Activated naive CD4-positive, alpha-beta T cell treated with Interleukin-2 at 50 U/mL for 16 hours (primary cell): ENCODE measurements at places on chromosomes 7 and 10.

DNA sequence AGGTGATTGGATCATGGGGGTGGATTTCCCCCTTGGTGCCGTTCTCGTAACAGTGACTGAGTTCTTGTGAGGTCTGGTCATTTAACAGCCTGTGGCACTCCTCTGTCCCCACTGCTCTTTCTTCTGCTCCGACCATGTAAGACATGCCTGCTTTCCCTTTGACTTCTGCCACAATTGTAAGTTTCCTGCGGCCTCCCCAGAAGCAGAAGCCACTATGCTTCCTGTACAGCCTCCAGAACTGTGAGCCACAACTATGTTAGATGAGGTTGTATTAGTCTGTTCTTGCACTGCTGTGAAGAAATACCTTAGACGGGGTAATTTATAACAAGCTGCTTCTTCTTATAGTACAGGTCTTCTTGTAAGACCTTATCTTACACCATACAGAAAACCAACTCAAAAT, 241.7 kb upstream of the KLF14 start:
- no peak for DNase-seq

DNA sequence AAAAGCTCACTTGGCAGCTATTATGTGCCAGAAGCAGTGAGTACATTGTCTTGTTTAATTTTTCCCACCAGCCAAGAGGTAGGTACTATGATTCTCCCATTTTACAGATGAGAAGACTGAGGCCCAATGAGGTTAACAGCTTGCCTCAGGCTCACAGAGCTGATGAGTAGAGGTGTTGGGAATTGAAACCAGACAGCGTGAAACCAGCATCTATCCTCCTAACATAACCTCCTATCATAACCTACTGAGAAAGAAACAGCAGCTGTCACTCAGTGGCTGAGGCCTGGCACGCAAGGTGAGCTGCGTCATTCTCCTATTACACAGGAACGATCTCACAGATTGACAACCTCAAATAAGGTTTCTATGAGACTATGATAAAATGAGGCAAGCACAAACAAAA, 6.2 kb downstream of the PYROXD2 start:
- no peak for DNase-seq

- no peak for DNase-seq
Observed at GRCh38 chr7:29342761-29343160, 148.2 kb downstream of the CHN2 start.

GRCh38 chr10:131888186-131888604, 12.6 kb upstream of the PPP2R2D start:
- DNase-seq: no peak

DNA sequence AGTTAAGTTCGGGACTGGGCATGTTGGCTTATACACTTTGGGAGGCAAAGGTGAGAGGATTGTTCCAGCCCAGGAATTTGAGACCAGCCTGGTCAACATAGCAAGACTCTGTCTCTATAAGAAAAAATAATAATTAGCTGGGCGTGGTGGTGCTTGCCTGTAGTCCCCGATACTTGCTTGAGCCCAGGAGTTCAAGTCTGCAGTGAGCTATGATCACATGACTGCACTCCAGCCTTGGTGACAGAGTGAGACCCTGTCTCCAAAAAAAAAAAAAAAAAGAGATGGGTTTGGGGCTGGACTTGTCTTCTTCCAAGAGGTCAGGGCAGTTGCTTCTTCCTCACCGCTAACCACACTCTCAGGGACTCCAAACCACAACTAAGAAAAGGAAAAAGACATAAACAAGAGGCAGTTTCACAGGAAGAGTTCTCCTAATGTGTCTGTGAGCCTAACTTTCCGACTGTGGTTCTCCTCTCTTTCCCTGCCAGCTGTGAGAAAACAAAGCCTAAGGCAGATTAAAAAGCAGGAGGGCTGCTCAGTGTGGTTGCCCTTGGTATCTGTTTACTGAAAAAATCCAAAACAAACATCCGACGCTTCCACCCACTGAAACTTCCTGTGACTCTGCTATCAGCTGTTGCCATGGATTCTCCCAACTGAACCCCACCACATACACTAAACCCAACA, 2.4 kb upstream of the SERPINE1 start:
- no peak for DNase-seq

DNA sequence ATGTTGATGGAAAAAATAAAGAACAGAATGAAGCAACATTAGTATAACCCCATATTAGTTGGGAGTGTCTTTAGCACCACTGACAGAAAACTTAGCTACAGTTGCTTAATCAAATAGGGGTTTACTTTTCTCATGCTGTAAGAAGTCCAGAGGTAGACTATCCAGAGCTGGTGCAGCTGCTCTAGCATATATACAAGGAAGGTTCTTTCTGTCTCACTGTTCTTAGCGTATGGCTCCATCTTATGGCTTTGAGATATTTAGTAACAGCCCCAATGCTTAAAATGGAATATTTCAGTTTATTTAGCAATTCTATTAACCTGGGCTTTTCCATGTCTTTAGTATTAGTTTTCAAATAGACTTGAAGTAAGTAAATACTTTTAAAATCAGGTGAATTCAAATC, 15.2 kb upstream of the WNT2 start:
- DNase-seq: no peak

- DNase-seq: no peak
Observed at GRCh38 chr7:111175908-111176441, 85.0 kb downstream of the LRRN3 start.

DNA sequence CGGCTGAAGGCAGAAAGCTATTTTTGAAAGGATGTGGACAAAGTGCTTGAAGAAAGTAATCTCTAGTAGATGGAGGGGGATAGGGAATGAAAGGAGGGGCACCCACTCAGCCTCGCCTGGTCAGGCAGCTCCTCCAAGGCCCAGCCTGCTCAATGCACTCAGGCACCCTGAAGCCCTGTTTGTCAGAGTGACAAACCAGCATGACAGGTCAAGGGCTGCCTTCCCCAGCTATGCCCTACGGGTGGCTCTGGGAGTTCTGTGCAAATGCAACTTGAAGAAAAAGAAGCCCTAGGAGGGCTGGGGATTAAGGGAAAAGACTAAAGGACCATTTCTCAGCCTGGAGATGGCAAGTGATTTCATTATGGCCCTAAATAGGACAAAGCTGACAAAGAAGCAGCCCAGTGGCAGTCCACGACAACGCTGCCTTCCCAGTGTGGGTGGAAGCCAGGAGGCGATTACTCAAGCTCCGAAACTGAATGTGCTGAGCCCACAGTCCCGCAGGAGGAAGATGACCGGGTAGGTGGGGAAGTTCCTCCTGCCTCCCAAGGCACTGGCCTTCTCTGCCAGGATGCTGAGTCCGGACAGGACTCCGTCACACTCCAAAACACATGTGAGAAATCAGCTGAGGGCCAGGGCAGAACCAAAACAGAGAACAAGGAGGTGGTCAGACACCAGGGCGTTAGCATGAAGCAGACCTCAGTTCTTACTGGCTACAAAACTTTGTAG, 16.3 kb downstream of the LIPA start:
- DNase-seq: no peak

DNA sequence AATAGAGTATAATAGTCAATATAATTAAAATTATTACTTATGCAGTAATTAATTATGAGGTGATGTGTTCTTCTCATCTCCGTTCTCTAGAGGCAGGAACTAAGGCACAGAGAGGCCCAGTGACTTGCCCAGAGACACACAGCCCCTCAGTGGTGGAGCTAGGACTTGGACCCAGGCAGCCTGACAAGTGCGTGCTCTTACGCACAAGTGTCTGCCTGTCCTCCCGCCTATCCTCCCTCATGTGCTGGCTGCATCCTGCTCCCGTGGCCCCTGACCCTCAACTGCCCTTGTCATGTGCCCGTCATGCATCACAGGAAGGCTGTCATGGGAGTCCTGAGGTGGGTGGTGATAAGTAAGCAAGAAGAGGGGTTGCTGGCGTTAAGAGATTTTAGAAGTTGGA, 14.3 kb downstream of the IL2RA start:
- DNase-seq: no peak

DNA sequence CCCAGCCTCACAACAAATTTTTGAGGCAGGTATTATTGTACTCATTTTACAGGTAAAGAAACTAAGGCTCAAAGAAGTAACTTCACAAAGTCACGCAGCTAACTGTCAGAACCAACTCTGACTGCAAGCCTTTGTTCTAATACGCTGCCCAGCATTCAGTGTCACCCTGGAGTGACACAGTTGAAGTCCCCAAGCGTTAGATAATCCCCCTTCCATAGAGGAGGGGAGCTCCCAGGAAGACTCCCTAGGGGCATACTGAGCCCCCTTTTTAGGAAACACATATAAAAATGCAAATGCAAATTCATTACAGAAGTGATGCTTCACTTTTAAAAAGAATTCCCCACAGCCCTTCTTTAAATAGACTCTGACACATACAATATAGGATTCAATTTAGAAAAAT, 101.0 kb upstream of the MACROH2A2 start:
- no peak for DNase-seq

- DNase-seq: no peak
Observed at GRCh38 chr7:88566162-88566729, 193.3 kb upstream of the ZNF804B start.

DNA sequence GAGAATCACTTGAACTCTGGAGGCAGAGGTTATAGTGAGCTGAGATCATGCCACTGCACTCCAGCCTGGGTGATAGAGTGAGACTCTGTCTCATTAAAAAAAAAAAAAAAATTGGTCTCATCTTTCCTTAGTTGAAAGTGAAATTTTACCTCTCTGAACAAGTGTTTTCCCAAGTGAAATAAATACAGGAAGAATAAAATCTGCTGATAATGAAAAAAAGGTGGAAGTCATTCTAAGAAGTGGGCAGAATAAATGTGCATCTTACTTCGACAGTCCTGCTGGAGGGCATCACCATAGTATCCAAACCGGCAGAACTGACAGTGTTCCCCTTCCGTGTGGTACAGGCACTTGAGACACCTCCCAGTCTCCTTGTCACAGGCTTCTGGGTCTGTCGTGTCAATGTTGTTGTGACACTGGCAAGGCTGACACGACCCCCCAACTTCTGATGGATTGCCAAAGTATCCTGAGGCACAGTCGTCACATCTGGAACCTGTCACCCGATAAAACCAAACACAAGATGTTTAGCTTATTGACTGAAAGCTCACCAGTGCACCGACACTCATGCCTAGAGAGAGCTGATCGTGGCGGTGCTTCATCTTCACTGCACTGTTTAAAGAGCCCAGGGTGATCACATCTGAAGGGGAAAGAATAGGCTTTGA, 49.6 kb downstream of the LAMB1 start:
- DNase-seq: no peak

GRCh38 chr10:113073549-113074189, 123.6 kb downstream of the TCF7L2 start:
- no peak for DNase-seq

- no peak for DNase-seq
Observed at GRCh38 chr10:128431083-128431482, 304.9 kb upstream of the MKI67 start.

DNA sequence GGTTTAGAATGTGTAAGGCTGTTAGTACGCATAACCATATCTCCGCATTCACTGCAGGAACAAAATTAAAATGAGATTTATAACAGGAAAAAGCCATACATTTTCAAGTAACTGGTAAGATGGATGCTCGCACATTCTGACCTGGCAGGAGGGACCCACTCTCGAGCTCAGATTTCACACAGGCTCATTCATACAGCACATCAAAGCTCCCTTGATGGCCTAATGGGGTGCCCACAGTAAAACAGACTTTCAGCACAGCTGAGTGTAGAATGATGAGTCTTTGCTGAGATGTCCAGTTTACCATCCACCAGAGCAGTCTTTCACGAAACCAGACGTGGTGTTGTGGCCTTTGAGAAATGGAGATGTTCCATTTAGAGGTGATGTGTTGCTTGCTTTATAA, 8.9 kb downstream of the FOXI2 start:
- no peak for DNase-seq

- no peak for DNase-seq
Observed at GRCh38 chr10:97538411-97538810, 34.2 kb upstream of the ANKRD2 start.

GRCh38 chr10:78263521-78263988, 229.9 kb downstream of the RPS24 start:
- no peak for DNase-seq

- no peak for DNase-seq
Observed at GRCh38 chr10:54665095-54665494, 135.9 kb downstream of the PCDH15 start.

DNA sequence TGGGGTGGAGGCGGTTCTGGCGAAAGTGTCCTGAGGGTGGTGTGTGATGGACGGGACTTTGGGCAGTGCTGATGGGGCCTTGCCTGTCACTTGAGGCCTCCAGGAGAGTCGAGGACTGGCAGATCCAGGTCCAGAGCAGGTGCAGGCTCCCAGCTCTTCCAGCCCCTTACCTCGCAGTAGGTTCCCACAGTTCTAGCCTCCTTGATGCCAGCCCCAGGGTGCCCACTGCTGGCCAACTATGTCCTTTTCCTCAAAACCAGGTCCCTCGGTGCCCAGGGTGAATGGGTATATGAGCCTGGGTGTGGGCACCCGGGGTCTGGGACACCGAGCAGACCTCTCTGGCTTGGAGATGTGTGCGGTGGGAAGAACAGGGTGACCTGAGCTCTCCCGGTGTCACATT, 8.3 kb downstream of the FAM20C start:
- DNase-seq: no peak

GRCh38 chr10:129825221-129825620, 138.9 kb downstream of the EBF3 start:
- DNase-seq: no peak
